ENCODE measurements at places on chromosomes 2 and 18.

DNA sequence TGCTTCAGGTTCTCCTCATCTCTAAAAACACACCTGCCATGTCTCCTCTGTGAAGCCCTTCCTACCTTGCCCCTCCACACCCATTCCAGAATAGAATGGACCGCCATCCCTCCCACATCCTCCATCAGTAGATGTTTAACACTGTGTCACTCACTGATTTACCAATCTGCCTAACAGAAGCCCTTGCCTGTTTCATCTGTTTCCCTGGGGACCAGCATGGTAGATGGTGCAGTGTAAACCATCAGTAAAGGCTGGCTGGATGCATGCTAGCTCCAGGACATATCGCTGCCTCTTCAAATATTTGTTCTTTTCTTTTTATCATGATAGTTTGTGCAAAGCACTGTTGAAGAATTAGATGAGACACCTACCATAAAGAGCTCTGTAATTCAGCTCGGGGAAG, 271.4 kb downstream of the PIEZO2 start:
- no peak for DNase-seq

DNA sequence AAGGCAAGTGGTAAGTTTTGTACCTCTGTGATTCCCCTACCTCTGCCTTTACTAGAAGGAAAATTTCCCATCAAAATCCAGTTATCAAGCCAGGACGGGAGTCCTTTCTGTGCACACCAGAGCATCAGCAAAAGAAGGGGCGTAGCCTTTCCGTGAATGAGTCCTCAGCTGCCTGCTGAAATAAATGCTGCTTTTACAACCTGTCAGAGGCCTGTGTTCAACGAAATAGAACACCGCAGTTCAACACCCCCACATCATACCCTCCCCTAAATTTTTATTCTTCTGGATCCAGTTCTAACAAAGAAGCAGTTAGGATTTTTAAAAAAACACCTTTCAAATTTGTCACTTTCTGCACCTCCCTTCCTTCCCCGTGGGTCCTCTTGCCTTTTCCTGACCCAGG, 135.8 kb downstream of the SETBP1 start:
- DNase-seq = no peak

GRCh38 chr2:178386986-178387597, 63.9 kb downstream of the PRKRA start:
- DNase-seq = no peak

GRCh38 chr18:54923339-54923956, 35.8 kb downstream of the CCDC68 start:
- no peak for DNase-seq

GRCh38 chr2:136286423-136286822, 168.5 kb upstream of the CXCR4 start:
- no peak for DNase-seq

GRCh38 chr2:172919732-172920131, 155.9 kb upstream of the MAP3K20 start:
- DNase-seq = no peak

- no peak for DNase-seq
Measured at GRCh38 chr2:16404551-16405300, 260.9 kb downstream of the CYRIA start.

DNA sequence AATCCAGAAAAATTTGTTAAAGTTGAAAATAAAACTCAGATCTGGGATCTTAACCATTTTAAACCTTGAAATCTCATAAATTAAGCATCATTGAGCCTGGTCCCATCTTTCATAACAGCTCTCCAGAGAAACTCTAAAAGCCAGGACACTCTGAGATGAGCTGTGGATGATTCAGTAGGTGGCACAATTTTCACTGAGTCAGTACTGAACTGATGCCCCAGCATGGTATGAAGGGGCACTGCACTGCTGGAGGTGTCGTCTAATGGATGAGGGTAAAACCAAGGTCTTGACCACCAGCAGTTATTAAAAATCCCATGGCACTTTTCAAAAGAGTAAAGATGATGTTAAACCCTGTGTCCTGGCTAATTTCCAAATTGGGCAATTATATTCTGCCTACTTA, 170.6 kb downstream of the FIGN start:
- DNase-seq = no peak

DNA sequence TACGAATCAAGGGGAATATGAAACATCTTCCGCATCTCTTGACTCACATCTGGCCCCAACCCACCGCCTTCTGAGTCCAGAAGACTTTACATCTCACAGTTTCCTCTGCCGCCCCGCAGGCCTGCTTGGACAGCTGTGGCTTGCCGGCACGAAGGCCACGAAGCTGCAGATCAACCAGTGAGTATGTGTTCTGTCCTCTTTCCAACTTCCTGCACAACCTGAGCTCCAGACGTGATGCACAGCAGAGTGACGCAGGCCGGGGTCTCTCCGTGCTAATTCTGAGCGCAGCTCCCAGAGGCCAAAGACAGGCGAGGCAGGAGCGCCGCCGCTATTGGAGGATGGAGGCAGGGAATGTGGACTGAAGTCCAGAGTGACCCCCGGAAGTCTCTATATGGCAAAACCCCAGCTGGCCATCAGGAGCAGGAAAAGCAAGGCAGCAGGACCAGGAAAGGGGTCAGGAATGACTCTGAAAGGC, 93.5 kb downstream of the ZCCHC2 start:
- DNase-seq = no peak

DNA sequence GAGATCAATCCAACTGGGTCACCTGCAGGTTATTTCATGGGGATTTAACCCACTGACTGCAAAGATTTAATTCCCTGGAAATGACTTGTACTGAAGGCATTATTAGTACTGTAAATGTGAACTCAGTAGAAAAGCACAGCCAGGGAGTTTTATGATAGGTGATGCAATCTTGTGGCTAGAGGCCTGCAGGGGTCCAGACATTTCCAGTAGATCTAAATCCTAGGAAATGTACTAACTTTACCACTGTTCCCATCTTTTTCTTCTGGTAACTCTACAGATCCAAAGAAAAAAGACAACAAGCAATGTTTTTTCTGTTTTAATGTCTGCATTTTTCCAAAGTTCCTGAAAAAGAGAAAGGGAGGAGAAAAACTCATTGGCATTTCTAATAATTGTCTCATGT, 500.1 kb downstream of the ARHGAP15 start:
- no peak for DNase-seq

DNA sequence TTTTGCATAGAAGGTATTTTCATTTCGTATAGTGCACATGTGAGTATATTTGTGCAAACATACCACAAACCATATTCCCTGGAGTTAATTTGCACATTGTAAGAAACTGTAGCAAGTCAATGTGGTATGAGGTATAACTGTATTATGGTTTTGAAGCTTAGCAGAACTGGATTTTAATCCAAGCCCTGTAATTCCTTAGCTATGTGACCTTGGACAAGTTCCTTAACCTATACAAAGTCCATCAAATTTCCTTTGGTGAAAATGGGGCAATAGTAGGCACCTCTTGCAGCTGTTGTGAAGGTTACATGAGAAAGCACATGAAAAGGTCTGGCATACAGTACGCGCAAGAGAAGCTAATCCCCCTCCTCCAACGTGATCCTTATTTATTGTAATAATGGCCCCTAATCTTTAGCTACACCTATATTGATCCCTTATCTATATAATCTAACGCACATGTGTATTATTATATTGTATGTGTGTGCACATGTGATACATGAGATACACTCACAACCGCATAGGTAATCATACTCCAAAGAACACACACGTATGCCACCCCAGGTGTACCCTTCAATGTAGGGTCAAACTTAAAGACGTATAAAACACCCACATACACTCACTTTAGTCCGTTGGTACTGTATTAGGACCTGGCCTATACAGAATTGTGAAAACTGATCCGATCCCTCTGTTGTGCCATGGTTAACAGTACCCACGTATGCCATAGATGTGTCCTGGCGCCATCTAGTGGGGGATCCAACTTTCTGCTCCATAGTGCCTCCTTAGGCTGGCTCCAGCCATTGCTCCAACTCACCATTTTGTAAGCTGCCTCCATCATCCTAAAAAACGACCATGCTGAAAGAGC, 402.9 kb upstream of the SLC14A2 start:
- DNase-seq = peak; percentile 74

GRCh38 chr2:72955228-72956049, 38.1 kb downstream of the EMX1 start:
- DNase-seq = no peak

DNA sequence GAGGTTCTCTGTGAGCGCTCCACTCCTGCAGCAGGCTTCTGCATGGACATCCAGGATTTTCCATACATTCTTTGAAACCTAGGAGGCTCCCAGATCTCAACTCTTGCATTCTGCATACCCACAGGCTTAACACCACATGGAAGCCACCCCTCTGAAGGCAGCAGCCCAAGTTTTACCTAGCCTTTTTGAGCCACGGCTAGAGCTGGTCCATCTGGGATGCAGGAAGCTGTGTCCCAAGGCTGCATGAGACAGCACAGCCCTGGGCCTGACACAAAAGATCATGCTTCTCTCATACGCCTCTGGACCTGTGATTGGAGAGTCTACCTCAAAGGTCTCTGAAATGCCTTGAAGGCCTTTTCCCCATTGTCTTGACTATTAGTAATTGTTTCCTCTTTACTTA, 53.6 kb upstream of the RPRM start:
- no peak for DNase-seq

GRCh38 chr2:38907743-38908562, 18.3 kb downstream of the ARHGEF33 start:
- no peak for DNase-seq

GRCh38 chr2:111167863-111168162, 47.1 kb downstream of the BCL2L11 start:
- no peak for DNase-seq

- no peak for DNase-seq
Measured at GRCh38 chr2:214484239-214484638, 73.4 kb downstream of the VWC2L start.

- no peak for DNase-seq
Measured at GRCh38 chr18:45456090-45457021, 158.9 kb upstream of the SLC14A2 start.

DNA sequence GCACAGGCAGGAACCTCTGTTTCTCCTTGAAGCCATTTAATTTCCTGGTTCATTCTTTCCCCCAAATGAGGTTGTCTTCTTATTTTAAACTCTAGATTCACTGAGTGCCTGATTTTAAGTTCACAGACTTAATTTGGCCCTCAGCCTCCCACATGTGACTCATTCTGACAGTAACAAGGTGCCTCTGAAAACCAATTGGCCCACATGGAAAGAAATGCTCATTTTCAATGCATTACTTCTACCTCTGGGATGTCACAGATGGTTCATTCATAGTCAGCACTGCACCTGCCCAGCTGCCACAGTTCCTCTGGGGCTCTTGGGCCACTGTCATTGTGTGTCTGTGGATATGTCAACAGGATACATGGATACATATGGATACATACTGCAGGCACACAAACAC, 140.4 kb upstream of the CAPN13 start:
- no peak for DNase-seq

DNA sequence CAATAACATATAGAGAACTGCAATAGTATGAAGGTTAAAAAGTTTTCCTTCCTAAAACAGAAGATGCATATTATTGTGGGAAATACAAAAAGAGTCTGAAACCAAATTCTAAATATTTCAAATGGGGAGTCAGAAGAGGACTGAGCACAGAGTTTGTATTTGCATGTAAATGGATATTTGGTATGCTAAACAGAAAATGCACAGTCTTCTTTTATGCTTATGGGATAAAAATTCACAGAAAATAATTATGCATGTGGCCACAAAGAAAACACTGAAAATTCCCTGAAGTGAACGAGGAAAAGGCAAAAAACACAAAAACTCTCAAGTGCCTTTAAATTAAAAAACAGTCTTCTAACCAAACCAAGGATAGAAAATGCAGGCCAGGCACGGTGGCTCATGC, 142.7 kb downstream of the NCKAP5 start:
- no peak for DNase-seq

DNA sequence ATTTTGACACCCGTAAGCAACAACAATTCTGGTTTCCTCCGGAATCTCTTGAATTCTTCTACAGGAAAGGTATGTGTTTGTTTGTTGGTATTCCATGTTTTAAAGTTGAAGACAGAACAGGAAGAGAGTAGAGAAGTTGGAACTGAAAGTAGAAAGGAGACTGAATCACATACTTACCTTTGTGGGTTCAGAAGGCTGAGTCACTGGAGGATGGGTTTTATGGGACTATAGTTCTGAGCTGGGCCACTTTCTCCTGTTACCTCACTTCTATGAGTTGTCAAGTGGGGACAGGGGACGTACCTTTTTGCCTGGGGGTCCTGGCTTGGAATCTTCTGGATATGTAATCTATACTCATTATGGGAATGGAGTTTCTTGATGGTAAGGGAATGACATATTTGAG, 40.9 kb downstream of the KDM3A start:
- no peak for DNase-seq

GRCh38 chr2:109447251-109447661, 166.5 kb downstream of the SEPTIN10 start:
- no peak for DNase-seq

GRCh38 chr2:9889812-9890261, 46.6 kb downstream of the TAF1B start:
- no peak for DNase-seq

- no peak for DNase-seq
Measured at GRCh38 chr2:116057538-116057937, 1615.1 kb downstream of the DPP10 start.

DNA sequence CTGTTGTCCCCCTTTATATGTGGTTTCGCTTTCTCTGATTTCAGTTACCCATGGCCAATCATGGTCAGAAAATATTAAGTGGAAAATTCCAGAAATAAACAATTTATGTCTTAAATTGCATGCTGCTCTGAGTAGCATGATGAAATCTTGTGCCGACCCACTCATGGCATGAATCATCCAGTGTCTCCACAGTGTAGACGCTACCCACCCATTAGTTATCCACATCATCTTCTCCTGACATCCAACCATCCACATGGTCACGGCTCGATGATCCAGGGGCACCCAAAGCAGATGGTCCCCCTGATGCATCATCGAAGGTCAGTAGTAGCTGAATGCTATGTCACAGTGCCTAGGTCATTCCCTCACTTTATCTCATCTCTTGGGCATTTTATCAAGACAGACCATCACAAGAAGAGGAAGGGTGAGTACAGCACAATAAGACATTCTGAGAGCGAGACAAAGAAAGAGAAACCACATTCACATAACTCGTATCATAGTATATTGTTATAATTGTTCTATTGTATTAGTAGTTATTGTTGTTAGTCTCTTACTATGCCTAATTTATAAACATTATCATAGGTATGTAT, 44.1 kb upstream of the ACKR3 start:
- DNase-seq = no peak

- no peak for DNase-seq
Measured at GRCh38 chr2:5725072-5725471, 32.9 kb downstream of the SOX11 start.

DNA sequence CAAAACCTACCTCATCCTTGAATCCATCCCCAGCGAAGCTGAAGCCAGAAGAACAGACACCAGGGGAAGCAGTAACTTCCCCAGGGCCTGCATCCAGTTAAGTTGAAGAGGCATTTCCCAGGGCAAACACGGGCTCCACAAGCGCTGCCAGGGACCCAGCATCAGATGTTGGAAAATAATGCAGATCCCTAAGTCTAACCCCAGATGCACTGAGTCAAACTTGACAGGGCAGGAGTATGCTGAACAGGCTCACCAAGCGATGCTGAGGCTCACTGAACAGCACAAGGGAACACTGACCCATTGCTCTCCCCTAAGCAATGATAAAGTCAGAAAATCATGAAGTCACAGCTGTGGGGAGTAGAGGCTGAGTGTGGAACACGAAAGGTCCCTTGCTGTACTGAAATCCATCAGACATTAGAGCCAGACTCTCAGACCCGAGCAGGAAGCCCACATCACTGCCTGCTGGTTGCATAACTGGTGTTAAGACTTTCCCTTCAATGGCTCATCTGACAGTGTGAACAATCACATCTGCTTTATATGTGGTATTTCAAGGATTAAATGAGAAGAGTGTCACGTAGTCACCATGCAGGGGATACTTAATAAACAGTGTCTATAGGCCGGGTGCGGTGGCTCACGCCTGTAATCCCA, 36.2 kb downstream of the TNS1 start:
- no peak for DNase-seq

Measured in right lobe of liver (tissue), 6 donors.